ENCODE measurements at places on chromosomes 5 and 9.
A peak's percentile ranks its signal among the peaks of the same experiment; 100 is the strongest.

DNA sequence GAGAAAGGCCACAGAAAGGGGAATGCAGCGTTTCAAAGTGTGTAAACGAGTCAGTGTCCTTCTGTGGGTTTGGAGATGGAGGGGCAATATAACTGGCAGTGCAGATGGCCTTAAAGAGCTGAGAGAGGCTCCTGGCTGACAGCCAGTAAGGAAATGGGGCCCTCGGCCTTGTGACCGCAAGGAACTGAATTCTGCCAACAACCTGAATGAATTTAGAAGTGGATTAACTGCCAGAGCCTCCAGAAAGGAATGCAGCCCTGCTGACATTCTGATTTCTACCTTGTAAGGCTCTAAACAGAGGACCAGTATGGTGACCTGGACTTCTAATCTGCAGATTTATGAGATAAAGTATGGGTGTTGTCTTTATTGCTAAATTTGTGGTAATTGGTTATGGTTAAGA is 17.5 kb upstream of the NREP start:
- no peak for DNase-seq

DNA sequence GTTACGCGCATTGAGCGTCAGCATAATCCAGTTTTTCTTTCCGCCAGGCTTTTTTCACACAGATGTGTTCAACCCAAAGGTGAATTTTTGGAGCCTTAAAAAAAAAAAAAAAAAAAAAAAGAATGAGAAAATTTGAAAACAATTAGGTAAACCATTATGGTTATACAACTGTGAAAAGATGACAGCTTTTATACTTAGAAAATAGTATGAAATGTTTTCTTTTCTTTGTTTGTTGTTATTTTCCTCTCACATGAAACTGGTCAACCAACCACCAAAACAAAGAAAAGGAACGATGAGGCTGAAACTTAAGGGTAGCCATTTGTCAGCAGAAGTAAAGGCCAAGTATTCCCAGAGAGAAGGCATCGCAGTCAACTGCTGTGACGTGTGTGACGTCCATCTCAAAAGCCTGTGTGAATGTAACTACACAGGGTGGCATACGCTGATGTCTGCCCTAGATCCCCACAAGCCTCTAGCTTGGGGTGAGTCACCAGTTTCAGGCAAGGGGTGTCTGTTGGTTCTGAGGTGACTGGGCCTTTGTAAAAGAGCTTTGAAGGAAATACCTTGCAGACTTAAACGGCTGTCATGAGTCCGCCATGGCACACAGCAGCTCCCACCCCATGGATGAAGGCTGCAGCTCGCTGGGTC is 182.9 kb downstream of the AOPEP start:
- DNase-seq, result peak; percentile 47

DNA sequence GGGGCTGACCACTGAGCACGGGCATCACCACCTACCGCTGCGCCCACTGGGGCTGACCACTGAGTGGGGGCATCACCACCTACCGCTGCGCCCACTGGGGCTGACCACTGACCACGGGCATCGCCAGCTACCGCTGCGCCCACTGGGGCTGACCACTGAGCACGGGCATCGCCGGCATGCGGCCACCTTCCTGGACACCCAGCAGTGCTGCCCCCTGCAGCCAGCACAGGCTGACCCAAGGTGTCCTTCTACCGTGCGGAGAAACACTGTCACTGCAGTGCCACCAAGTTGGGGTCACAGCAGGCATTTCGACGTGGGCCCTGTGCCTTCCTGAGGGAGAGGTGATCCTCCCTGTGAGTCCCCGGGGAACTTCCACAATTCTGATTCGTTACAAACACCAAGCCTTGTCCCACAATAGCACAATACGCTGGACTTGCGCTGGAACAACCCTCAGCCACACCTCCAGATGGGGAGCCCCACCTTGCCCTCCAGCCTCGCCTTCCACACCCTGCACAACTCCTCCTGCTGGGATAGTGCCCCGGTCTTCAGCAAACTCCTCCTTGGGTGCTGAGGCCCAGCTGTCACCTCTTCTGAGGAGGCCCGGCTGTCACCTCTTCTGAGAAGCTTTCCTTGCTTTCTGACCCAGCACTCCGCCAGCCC is 90.3 kb upstream of the SARDH start:
- DNase-seq, result no peak

GRCh38 chr9:107299437-107299836 is 16.4 kb downstream of the RAD23B start:
- no peak for DNase-seq

- DNase-seq, result peak; percentile 9
Measured at GRCh38 chr9:41229408-41230401, 40.6 kb upstream of the ZNG1F start.

DNA sequence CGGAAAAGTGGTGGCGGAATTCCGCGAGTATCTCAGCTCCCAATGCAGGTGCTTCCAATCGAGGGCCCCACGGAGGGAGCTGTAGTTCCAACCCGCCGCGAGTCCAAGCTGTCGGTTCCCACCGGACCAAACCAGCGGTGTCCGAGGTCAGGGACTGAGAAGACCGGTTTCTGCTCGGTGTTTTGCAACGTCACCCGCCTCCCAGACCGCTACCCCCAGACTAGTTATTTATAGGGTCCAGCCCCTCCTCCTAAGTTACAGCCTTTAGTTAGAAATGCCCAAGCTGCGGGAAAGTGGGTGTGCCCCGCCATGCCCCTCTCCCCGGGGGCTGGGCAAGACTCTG is 677 bp upstream of the MYORG start:
- DNase-seq, result no peak

GRCh38 chr9:124285903-124286291 is 28.1 kb downstream of the NEK6 start:
- DNase-seq, result no peak

DNA sequence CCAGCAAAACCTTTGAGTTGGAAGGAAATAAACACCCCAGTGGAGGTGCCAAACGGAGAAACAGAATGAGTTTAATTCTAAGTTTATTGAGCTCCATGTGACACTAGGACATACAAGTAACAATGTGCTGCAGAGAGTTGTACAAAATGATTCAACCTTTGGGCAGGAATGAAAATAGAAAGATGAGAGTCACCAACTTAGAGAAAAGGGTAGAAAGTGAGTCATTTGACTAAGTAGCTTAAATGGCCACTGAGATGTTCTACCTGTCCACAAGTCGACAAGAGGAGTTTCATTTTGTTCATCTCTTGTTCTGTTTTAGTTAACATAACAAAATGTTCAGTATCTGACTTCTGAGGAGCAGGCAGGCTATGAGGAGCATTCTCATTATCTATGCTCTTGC is 284.7 kb downstream of the NR2F1-AS1 start:
- DNase-seq, result no peak

DNA sequence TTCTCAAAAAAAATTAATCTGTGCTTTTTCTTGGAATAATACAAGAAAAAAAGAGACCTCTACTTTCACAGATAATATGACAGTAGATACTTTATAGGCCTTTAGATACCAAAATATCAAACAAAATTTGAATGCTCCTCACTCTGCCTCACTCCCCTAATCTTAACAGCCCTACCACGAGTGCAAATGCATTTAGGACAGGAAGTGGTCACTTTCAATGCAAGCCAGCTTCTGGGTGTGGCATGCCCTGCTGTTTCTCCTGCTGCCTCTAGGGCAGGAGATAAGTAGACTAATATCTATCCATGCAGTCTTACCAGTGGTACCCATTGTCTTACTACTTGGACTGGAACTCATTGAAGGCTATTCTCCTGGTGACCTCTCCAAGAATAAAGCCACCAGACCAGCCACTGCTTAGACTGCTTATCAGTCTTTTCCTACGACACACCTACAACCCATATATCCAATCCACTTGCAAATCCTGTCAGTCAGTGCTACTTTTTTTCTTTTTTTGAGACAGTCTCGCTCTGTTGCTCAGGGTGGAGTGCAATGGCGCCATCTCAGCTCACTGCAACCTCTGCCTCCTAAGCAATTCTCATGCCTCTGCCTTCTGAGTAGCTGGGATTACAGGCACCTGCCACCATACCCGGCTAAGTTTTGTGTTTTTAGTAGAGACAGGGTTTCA is 23.0 kb downstream of the FRRS1L start:
- DNase-seq, result no peak

DNA sequence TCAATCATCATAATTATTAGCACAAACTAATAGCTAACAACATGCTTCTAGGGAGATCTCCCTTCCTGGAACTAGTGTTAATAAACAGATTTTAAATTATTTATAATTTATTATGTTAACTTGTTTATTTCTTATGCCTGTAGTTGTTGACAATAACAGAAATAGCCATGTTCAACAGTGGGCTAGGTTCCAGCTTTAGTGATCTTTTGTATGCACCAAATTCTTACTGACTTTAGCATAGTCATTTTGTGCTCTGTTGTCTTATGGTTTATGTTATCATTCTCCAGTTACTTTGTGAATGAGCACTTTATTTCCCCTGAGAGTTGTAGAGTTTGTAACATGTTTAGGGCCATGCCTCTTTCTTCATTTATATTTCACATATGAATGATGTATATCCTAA is 70.6 kb downstream of the TMEM252 start:
- DNase-seq, result no peak

DNA sequence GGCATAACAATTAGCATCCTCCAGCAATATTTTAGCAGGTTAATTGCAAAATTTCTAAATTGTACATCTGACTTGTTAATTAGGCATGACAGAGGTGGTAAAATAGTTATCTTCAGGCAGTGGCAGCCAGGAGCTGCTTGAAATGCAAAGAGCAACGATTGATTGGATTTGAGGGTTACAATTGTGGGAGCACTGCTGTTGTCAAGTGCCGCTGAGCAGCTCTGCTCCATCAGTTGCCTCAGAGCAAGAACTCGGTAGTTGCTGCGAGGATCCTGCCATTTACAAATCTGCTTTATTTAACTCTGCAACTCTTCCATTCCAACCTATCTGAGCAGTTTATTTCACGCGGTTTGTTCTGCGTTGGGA is 12.6 kb downstream of the PBX3 start:
- DNase-seq, result no peak

- DNase-seq, result peak; percentile 69
Measured at GRCh38 chr9:8188723-8189407, 389.3 kb upstream of the DMAC1 start.

GRCh38 chr5:89351222-89351621 is 468.2 kb upstream of the MEF2C start:
- no peak for DNase-seq

Data from T-helper 2 cell (primary cell).